HT-29 (cell line): ENCODE measurements at places on chromosomes 3 and 15. TPM values are rescaled to one million over a fixed set of nuclear protein-coding genes. Genes with fewer than 3 reads are reported as not detected.

Gene KLHL6
- total RNA-seq, result not detected in 2 replicates

Gene ITPKA
- 7.3 and 9.7 TPM in 2 replicates for total RNA-seq

Gene ZDHHC23
- total RNA-seq, result 11.5 and 12.6 TPM in 2 replicates

Gene ATP13A5
- total RNA-seq, result not detected in 2 replicates

Gene FBN1
- 0.39 and 0.61 TPM in 2 replicates for total RNA-seq

Gene PLOD2
- 9.9 and 10.1 TPM in 2 replicates for total RNA-seq

DNA sequence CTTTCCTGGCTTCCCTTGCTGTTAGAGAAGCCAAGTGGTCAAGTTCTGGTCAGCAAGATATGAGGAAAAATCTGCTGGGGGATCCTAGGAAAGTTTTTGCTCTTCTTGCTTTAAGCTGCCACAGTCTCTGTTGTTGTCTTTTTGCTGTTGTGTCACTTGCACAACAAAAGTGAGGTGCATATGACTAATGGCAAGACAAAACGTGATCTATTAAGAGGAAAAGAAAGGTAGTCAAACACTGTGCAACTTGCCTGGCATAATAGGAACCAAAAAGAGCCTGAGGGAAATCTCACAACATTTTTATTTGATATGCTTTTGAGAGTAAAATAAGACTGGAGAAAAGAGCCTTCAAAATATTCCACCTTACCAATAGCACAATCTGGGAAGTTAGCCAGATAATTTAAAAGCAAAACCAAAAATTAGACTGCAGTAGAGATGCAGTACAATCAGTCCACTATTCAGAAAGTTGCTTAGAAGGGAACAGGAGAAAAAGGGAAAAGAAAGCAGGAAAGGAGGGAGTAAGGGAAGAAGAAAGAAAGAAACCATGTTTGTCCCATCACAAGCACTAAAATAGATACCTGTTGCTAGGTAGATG lies 110.0 kb upstream of the SLC4A7 start:
- no peak for DNase-seq

DNA sequence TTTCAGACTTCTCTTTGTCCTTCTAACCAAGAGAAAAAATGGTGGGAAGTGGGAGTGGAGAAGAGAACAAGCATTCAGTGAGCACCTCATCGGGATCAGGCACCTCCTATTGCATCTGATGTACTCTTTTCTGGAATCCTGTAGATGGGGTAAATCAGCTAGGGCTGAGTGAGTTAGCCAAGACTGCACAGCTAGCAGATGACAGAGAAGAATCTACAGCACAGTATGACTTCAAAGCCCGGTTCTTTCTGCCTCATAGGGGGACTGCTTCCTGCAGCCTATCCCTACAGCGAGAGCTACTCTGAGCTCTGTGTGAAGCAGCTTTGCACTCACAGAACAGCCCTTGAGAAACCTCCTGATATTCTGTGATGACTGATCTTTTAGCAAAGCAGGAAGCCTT lies 275.2 kb upstream of the MEIS2 start:
- no peak for DNase-seq

GRCh38 chr3:23834082-23834870 lies 28.5 kb downstream of the UBE2E1 start:
- DNase-seq, result no peak

- DNase-seq, result no peak
Observed at GRCh38 chr15:90553248-90553745, 23.6 kb downstream of the CRTC3 start.

- no peak for DNase-seq
Observed at GRCh38 chr3:195095035-195095703, 175.8 kb downstream of the XXYLT1 start.

- no peak for DNase-seq
Observed at GRCh38 chr15:93228546-93228945, 139.5 kb upstream of the RGMA start.

DNA sequence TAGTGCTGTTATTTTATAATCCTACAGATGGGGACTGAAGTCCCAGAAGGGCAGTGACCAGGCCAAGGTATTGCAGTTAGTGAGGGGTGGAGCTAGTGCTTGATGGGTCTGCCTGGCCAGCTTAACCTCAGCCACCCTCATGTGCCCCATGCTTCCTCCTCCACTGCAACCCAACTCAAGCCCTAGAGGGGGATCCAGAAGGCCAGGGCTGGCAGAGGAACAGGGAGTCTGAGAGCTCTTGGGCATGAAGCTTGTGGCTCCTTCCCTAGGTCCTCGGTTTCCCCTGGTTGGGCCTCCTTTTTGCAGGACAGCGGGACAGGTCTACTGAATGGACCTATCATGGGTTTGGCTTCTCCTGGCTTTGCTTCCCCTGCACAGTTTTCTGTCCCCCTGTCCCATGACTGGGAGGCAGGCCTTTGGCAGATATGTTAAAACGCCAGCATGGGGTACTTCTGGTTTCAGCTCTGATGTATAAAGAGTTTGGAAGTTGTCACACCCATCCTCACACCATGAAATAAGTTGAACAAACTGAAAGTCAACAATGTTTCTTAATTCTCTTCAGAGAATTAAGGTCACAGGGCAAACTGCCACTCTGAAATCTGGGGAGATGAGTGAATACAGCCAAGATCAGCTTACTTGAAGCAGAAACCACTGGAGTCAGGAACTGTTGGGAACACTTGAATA lies 103.3 kb downstream of the SMAD6 start:
- no peak for DNase-seq

GRCh38 chr3:86175051-86175536 lies 815.9 kb downstream of the VGLL3 start:
- no peak for DNase-seq

DNA sequence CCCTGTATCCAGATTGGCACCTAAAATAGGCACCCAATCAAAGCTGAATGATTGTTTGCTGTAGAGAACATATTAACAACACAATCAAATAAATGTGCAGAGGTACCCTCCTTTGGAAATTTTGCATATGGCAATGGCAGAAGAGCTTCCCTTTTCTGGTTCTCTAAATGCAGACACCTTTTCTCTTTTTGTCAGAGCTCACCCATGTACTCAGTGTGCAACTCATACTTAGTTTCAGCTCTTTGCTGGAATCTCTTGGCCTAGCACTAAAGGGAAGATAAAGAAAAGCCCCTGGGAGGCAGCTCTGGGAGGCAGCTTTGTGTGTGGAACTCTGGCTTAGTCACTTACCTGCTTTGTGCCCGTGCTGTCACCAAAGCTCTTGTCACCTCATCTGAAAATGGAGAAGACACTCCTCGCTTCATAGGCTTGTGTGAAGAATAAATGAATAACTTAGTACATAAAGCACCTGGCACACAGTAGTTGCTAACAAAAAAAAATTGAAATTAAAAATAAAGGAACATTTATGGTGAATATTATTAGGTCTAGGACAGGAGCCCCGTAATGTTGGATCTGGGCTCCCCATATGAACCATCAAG lies 28.8 kb downstream of the ST6GAL1 start:
- no peak for DNase-seq
